ENCODE measurements at places on chromosomes 2 and 18. TPM values are rescaled to one million over a fixed set of nuclear protein-coding genes. Genes with fewer than 3 reads are reported as not detected.

Gene CD28
- total RNA-seq, result 0.75 TPM

Gene TNFAIP6
- 2.8 TPM for total RNA-seq

Gene EIF2B4
- 37.4 TPM for total RNA-seq

DNA sequence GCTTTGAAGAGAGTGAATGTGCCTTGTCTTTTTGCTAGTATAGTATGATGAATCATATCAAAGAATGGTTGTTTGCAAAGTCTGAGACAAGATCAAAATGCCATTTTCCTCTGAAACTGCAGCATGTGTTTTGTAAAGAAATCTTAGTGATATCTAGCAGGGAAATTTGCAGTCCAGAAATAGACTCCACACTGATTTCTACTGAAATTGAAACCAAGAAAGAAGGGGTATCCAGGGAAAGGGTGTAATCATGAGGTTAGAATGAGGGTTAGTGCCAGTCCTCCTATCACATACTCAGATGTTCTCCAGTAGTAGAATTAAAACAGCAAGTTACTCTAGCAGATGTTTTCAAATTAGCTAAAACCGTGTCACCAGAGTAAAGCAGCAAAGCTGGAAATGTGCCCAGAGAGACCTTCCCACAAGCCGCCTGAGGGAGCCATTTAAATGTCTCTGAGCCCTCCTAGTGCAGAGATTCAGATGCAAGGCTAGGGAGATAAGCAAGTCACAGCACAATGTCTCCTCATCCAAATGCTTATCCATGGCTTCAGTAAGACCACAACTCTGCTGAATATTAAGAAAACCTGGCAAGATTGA, 4.9 kb downstream of the DLGAP1 start:
- DNase-seq, result no peak

- no peak for DNase-seq
Observed at GRCh38 chr2:158315000-158315399, 141.6 kb downstream of the CCDC148 start.

- DNase-seq, result no peak
Observed at GRCh38 chr2:216658757-216659156, 25.5 kb downstream of the IGFBP2 start.

DNA sequence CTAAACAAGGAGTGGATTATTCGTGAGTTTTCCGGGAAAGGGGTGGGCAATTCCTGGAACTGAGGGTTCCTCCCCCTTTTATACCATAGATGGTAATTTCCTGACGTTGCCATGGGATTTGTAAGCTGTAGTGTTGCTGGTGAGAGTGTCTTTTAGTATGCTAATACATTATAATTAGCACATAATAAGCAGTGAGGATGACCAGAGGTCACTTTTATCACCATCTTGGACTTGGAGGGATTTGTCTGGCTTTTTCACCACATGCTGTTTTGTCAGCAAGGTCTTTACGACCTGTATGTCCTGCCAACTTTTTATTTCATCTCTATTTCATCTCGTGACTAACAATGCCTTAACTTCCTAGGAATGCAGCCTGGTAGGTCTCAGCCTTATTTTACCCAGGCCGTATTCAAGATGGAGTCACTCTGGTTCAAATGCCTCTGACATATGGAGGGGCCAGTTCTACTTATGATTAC, 124.8 kb upstream of the B3GNT2 start:
- no peak for DNase-seq

DNA sequence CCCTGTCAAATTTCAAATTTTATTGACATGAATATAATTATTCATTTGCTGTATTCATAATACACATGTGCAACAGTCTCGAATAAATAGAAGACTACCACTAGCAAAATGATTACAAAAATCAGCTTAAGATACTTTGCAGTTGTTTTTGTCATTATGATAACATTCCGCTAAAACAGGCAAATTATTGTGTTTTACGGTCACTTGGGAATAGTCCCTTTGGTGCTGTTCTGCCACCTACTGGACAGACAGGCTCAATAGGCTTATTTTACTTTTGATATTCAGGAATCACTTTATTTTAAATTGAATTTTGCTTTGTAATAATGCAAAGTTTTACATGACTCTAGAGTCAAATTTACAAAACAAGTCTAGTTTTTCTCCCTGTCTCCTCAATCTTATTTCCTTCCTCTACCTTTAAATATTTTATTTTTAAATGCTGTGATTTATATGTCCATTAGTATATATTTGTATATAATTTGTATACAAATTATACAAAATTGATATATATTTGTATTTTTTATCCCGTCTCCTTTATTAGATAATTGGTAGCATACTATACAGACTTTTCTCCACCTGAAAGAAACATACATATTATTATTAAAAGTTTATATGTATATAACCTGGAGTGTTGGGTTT, 456.3 kb downstream of the DLGAP1 start:
- DNase-seq, result no peak

DNA sequence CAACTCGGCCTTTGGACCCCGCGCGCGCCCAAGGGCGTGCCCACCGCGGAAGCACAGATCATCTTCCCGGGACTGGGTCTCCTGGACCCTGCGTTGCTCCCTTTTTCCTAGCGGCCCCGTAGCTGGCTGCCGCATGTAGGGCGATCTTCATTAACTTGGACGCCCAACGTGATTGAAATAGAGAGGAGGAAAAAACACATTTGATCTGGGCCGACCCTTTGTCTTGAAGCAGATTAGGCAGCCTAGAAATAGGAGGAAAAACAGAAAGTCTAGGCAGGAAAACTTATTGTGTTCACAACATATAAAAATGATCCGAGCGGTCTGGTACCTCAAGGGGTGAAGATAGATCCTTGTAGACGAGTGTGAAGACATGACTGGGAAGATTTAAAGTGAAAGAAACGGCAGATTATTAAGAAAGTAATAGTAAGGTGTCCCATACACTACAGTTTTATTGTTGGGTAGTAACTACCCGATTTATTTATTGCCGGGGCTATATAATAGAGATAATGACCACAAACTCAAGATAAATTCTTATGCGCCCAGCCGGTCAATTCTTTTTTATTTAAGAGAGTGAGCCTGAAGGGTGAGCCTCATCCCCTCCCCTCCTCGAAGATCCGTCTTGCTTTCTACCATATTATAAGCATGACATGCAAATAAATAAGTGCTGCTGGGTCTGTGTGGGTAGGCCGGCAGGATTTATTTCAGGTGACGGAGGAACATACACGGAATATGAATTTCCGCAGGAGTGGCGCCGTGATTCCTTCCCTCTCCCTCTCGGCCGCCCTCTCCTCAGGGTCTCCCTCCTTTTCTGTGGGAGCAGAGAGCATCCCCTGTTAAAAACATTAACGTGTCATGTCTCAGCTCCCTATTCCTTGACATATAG, 147.4 kb downstream of the MEIS1 start:
- no peak for DNase-seq

DNA sequence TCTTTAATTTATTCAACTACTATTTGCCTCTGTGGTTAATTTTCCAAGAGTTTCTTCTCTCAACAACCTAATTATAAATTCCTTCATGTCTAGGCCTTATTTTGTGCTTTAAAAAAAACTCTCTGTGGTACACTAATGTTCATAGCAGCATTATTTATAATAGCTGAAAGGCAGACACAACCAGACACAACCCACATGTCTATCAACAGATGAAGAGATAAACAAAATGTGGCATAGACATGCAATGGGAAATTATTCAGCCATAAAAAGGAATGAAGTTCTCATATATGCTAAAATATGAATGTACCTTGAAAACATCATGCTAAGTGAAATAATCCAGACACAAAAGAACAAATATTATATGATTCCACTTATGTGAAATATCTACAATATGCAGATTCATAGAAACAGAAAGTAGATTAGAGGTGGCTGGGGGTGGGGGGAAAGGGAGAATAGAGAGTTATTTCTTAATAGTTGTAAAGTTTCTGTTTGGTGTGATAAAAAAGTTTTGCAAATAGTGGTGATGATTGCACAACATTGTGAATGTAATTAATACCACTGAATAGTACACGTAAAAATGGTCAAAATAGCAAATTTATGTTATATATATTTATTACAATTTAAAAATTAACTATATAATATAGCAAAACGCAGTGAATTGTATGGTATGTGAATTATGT, 28.1 kb upstream of the RASGRP3 start:
- no peak for DNase-seq

DNA sequence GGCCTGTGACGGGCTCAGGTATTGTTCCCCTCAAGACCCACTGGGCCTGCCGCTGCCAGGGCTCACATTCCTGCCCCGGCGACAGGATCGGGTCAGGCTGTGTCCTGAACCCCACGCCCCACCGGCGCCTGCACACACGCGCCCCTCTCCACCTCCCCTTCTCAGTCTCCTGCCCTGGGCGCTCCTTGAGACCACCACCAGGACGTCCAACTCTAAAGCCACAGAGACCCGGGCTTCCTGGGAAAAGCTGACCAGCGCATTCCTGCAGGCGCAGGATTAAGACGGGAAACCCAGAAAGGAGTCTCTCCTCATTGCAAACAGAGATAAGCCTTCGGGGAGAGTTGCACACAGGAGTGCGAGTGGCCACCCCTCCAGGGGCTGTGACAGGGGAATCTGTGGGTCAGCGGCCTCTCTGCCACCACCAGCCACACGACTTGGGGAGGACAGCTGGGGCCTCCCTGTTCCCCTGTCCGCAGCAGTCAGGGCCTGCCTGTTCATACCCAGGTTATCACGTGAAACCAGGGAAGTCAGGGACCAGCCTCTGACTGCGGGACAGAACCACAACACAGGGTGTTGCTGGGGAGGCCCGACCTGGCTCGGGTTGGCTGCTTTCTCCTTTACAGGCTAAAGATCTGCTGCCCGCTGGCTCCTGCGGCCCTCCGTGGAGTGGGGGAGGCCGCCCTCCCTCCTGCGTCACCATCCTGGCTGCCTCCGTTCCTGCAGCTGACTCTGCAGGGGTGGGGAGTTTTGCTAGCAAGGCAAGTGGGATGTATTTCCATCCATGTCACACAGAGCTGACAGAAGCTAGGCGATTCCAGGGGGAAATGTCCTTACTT, 88.8 kb downstream of the ZCCHC2 start:
- peak; percentile 57 for DNase-seq

DNA sequence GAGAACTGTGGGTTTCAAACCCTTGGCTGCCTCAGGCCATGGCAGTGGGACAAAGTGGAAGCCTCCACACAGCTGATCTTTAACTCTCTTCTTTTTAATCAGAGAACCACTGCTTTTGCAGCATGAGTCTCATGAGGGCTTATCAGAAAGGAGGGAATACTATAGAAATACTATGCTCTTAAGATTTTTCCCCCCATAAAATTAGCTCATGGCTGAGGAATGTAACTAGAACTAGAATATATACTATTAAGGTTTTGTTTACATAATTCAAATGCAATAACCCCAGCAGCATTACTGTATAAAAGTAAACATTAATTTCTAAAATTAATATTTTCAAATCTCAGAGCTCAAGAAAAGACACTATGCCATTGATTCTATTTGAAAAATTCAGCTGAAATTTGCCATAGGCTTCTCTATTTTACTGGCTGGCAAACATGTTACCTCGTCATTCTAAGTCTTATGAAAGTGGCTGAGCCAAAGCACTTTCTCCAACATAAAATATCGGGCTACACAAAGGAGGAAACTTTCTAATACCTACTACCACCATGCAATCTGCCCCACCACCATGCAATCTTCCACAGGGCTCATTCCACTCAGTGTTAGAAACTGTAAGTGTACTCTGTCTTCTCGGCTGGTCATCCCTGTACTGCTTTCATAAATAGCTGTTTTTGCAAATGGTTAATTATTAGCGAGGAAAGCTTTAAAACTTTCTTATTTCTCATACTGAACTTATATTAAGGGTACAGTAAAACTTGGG, 42.5 kb downstream of the WDR35 start:
- DNase-seq, result no peak

- no peak for DNase-seq
Observed at GRCh38 chr18:73748731-73749130, 398.9 kb downstream of the FBXO15 start.

DNA sequence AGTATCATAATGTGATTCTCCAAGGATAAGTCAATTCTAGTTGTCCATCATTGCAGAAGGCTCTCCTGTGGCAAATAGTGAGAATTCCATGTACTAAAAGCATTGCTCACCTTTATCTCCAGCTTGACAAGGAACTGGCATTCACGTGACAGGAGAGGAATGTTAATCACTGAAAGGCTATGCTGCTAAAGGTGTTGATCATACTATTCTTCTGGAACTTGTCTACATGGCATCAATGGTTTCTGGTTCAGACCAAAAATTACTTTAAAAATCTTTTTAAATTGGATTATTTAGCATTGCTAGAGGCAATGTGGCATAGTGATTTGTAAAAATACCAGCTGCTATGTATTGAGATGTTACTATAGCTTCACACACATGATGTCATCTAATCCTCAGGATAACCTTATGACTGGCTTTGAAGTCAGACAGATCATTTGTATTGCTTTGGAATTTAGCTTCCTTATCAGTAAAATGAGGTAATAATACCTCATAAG, 414.4 kb downstream of the MTX2 start:
- no peak for DNase-seq

GRCh38 chr2:160695402-160696086, 201.9 kb upstream of the RBMS1 start:
- DNase-seq, result no peak

DNA sequence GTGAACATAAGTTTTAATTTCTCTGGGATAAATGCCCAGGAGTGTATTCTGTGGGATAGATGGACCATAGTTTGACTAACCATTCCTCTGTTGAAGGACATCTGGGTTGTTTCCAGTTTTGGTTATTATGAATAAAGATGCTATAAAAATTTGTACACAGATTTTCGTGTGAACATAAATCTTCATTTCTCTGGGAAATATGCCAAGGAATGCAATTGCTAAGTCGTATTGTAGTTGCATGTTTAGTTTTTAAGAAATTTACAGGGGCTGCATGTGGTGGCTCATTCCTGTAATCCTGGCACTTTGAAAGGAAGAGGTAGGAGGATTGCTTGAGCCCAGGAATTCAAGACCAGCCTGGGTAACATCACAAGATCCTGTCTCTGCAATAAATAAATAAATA, 6.9 kb upstream of the SLC11A1 start:
- DNase-seq, result no peak

DNA sequence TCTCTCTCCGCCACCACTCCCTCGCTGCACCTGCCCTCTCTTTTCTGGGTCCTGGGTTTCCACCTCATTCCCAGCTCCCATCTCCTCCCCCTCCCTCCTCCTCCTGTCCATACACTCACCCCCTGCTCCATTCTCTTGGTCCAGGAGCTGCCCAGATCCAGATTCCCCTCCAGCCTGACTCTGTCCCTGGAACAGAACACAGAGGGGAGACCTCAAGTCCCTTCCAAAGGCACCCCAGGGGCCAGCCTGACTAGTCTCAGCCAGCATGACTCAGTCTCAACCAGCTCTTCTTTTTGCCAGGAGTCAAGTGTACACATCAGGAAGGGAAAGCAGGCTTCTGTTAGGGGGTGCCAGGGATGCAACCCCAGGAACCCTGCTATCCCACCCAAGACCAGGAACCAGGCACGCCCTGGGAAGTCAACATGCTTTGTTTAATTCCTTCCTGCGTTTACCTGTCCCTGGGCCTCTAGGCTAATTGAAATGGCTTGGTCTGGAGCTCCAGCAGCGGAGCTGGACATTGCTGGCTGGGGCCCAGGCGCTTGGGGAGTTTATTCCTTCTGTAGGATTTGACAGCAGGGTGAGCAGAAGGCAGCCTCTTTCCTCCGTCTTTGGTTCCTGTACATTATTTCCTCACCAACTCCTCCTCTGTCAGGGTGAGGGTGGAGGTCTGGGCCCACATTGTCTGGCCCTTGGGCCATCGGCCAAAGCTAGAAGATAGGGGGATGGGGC, 28.4 kb upstream of the SELENOI start:
- no peak for DNase-seq

Measured in Right ventricle myocardium superior (tissue), 1 donor.